ENCODE measurements at places on chromosomes 11 and 22. TPM values are rescaled to one million over a fixed set of nuclear protein-coding genes. Genes with fewer than 3 reads are reported as not detected.

Gene PHRF1
- total RNA-seq: 38.8 TPM

Gene MMP27
- not detected for total RNA-seq

Gene ACRV1
- not detected for total RNA-seq

Gene FAM180B
- total RNA-seq: not detected

Gene LARGE2
- not detected for total RNA-seq

Gene TECTA
- total RNA-seq: 0.28 TPM

Gene ANGPTL5
- not detected for total RNA-seq

Gene GALNT18
- total RNA-seq: 0.32 TPM

Gene PANX1
- 17.7 TPM for total RNA-seq

Gene CASP1
- total RNA-seq: 12.4 TPM

Gene DNAJB7
- not detected for total RNA-seq

Gene KCNE3
- 1.3 TPM for total RNA-seq

Gene OR52N4
- total RNA-seq: not detected

Gene SLC22A9
- total RNA-seq: not detected

Gene BAIAP2L2
- total RNA-seq: 0.20 TPM

Gene DDIAS
- total RNA-seq: 9.2 TPM

Gene ARCN1
- total RNA-seq: 168 TPM

Gene RFPL1
- not detected for total RNA-seq

Gene RASD2
- not detected for total RNA-seq

Gene KRTAP5-1
- total RNA-seq: not detected

Gene CYP2D6
- 0.97 TPM for total RNA-seq

Gene OR4X2
- not detected for total RNA-seq

Gene GLYATL1
- total RNA-seq: not detected

Gene OR10AG1
- total RNA-seq: not detected

Gene PYGM
- total RNA-seq: 0.39 TPM

Gene ART5
- not detected for total RNA-seq

Gene ARVCF
- total RNA-seq: 105 TPM

Gene GSTT2
- not detected for total RNA-seq

Gene F2
- not detected for total RNA-seq

Gene OR51B4
- not detected for total RNA-seq

Gene IGSF9B
- 0.15 TPM for total RNA-seq

Gene HTR3A
- not detected for total RNA-seq
